HFFc6 (cell line): ENCODE measurements at places on chromosomes 7 and 10.

- DNase-seq, result no peak
Observed at GRCh38 chr10:16894821-16895220, 77.6 kb upstream of the RSU1 start.

GRCh38 chr7:94440451-94441039, 45.9 kb downstream of the COL1A2 start:
- no peak for DNase-seq

- no peak for DNase-seq
Observed at GRCh38 chr7:80601999-80602398, 36.4 kb upstream of the CD36 start.

DNA sequence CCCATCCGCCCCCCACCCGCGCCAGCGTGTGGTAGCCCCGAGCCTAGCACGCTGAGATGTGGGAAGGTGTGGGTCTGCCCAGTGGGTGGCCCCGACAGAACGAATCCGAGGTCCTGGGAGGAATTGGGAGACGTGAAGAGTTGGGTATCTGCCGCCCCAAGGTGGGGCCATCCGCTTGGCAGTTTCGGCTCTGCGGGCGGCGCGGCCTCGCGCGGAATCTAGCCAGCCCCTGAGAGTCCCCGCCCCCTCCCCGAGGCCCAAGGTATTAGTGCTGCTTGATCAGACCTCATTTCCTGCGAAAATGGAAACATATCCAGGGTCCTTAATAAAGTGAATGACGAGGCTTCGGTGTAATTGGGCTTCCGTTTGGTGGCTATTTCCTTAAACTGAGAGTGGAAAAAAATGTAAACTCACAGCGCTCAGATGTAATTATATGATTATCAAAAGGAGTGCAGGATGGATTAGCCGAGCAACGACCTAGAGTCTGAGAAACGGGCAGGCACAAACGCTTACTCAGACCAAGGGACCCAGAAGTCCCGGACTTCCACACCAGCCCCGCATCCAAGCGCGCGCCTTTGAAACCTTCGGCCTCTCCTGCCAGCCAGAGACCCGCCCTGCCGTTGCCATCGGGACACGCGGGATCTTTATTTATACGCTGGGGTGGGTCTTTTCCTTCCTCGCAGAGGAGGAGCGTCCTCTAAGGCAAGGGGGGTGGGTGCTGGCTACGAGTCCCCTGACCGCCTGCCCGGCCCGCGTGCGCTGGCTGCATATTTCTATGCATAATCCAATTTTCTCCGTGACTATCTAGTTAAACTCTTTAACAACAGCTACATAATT, 12.8 kb downstream of the LBX1 start:
- no peak for DNase-seq

DNA sequence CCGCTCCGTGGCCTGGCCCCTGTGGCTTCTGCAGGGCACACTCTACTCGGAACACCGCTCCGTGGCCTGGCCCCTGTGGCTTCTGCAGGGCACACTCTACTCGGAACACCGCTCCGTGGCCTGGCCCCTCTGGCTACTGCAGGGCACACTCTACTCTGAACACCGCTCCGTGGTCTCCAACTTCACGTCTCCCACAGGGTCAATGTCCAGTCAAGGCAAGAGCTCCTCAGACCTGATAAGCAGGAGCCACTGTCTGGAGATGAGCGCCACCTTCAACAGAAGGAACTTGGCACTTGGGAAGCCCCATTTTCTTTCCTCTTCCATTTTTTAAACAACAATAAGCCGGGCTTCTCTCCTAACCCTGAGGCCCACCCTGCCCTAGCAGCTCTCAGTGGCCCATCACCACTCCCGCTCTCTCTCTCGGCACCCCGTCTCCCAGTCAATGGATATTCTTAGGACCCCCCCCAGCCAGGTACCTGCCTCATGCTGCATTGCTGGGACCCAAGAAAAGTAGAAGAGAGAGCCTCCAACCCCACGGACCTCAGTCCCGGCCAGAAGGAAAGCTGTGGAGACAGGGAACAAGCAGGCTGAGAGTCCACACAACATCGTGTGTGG, 56.3 kb downstream of the PRKAG2 start:
- DNase-seq, result no peak

GRCh38 chr7:73515178-73515577, 6.9 kb downstream of the BAZ1B start:
- DNase-seq, result no peak

- DNase-seq, result no peak
Observed at GRCh38 chr7:51611937-51612336, 295.3 kb upstream of the COBL start.

DNA sequence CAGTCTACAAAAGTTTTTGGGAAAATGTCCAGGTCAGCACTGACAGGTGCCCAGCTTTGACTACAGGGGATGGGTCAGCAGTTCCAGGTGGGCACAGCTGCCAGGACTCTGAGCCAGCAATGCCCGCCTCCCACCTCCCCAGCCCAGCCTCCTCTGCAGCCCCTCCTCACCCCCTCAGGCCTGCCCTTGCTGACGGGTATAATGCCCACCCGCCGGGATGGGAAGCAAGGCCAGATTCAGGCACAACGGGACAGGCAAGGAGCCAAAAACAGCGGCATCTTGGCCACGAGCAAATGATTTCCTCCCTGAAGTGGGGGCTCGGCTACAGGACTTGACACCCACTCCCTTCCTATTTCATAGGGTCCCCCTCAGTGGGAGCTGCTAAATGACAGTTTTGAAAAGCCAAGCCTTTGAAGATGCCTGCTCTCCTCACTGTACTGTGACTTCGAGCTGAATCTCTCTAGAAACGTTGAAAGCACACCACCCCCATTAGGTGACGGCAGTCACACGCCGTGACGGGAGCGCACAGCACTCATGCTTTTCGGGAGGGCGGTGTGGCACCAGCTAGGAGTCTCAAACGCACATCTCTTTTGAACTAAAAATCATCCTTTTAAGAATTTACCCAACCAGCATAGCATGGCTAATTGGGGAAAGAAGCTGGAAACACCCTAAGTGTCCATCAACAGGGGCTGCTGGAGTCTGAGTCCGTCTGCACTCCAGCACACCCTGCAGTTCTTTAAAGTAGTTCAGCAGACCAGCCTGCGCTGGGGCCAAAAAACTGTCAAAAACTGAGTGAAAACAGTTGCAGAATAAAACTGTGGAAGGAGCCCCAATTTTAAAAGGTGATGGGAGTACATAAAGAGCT, 29.6 kb downstream of the MAD1L1 start:
- DNase-seq, result no peak

- DNase-seq, result no peak
Observed at GRCh38 chr7:32323712-32324111, 166.5 kb downstream of the LSM5 start.

GRCh38 chr10:77281719-77282118, 355.9 kb downstream of the KCNMA1 start:
- no peak for DNase-seq

- DNase-seq, result no peak
Observed at GRCh38 chr7:82067628-82068264, 297.9 kb upstream of the HGF start.

- DNase-seq, result no peak
Observed at GRCh38 chr7:82517050-82517449, 73.5 kb upstream of the CACNA2D1 start.

DNA sequence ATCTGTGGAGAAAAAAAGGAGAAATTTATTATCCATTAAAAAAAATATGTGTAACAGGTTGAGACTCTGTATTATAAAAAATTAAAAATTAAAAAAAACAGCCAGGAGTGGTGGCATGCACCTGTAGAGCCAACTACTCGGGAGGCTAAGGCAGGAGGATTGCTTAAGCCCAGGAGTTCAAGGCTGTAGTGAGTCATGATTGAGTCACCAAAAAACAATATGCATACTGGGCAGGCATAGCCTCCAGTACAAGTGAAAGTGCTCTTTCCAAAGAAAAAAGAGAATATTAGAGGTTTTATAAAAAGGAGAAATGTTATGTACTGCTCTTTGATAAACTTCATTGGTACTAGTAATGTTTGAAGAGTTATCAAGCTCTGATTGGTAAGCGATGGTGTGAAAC, 647.1 kb upstream of the ZWINT start:
- no peak for DNase-seq
